CD8-positive, alpha-beta T cell (primary cell): ENCODE measurements at places on chromosomes 3 and 15.

DNA sequence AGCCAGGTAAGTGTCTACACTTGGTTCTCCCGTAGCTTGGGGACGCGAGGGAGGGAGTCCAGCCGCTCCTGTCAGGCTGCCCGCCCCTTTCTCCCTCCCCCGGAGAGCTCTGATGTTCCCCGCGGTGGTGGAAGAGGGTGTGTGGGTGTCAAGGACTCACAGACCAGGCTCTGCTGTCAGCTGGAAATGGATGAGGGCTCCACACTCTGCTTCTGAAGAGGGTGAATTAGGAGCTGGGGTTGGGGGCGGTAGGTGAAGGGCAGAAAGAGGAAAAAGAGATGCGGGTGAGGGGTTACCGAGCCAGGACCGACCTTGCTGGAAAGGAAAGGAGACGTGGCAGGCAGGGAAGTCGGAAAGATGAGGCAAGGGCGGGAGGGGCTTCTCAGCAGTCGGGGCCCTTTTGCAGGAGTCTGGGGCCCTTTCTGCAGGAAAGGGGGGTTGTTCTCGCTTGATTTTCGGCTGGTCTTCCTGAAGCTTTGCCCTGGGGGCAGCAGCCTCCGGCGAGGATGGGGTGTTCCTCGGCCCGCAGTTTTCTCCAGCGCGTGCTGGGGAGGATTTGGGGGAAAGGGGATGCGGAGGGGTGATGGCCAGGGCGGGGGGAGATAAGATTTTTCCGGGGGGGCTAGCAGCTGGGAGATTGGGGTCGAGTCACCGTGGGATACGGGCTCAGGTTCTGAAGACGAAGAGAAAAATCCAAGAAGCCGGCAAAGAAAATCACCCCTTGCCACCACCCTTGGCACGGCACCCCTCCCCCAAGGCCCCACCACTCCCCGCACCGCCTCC, 602 bp upstream of the BAHD1 start:
- no peak for DNase-seq

- DNase-seq = no peak
Observed at GRCh38 chr15:56739964-56740640, 6.8 kb upstream of the ZNF280D start.

- DNase-seq = no peak
Observed at GRCh38 chr3:3201611-3202010, 22.1 kb upstream of the CRBN start.

DNA sequence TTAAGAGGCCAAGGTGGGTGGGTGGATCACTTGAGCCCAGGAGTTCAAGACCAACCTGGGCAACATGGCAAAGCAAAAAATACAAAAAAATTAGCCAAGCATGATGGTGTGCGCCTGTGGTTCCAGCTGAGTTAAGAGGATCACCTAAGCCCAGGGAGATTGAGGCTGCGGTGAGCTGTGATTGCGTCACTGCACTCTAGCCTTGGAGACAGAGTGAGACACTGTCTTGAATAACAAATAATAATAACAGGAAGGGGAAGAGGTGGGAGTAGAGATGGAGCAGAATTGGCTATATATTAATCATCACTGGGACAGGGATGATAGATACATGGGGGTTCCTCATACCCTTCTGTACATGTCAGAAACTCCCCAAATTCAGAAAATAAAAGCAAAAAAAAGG, 23.8 kb upstream of the NMB start:
- no peak for DNase-seq

GRCh38 chr15:78565951-78566774, 843 bp downstream of the CHRNA5 start:
- DNase-seq = no peak

DNA sequence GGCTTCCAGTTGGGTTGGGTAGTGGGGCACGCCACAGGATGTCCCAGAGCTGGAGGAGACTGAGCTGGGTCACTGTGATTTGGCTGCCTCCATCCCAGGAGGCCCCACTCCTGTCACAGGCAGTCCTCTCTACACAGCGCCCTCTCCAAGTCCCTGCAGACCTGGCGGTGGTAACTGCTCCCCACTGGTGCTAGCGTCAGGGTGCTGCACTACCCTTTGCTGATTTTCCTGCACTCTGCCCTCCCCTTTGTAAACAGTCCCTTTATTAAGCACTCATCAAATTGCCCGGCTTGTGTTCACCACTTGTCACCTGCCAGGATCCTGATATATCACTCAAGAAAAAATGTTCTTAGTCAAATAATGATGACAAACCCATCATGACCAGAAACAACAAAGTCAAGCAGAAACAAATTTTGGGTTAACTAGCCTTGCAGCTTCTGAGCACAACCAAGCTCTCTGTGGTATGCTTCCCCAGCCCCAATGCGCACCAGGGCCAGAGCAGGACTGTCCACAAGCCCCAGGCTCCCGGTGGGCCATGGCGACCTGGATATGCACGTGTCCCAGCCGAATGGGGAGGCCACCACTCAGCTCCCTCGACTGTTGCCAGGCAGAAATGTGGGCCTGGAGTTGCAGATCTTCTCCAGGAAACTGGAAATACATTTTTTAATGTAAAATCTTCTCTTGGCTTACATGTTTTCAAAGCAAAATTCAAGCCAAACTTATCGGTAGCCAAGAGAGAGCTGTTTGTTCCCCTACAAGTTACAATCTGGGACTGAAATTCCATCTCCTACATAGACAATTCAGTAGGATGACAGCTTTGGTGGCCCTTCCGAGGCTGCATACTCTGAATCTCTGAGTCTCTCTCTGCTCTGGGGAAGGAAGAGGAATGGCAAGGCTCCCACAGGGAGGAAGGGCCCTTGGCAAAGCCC, 24.5 kb downstream of the MEGF11 start:
- no peak for DNase-seq

GRCh38 chr3:147215660-147216059, 190.7 kb downstream of the ZIC4 start:
- no peak for DNase-seq

- DNase-seq = no peak
Observed at GRCh38 chr15:63374686-63375520, 6.7 kb downstream of the CA12 start.
